ENCODE measurements at places on chromosomes 5 and 9. TPM values are rescaled to one million over a fixed set of nuclear protein-coding genes. Genes with fewer than 3 reads are reported as not detected.

- DNase-seq = no peak
These were observed 45.7 kb downstream of the TSPAN17 start for GRCh38 chr5:176692839-176693476.

GRCh38 chr9:97313746-97314145, 6.3 kb downstream of the CCDC180 start:
- DNase-seq = no peak

- no peak for DNase-seq
These were observed 112.2 kb downstream of the GABBR2 start for GRCh38 chr9:98596486-98596885.

- DNase-seq = peak; percentile 80
These were observed 60.0 kb upstream of the IRX1 start for GRCh38 chr5:3535414-3536211.

DNA sequence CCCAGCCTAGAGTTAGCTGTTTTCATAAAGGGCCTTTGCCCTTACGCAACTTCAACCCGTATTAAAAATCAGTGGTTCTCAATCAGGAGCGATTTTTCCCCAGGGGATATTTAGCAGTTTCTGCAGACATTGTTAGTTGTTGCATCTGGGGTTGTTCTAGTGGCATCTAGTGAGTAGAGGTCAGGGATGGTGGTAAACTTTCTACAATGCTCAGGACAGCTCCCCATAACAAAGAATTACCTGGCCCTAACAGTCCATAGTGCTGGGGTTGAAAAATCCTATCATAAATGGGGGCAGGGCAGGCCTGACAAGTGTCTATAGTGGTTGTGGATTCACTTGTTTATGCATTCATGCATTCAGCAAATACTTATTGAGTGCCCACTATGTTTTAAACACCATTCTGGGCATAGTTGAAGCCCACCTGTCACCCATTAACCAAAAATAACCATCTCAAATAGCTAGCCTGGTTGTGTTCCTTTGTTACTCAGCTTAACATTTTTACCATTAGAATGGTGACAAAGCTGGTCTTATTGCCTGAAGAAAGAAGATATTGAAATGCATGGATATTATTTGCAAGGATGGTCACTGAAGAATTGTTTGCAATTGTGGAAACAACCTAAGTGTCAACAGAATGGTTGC, 15.9 kb upstream of the FGF1 start:
- no peak for DNase-seq

- DNase-seq = no peak
These were observed 246.9 kb upstream of the PTGER4 start for GRCh38 chr5:40432836-40433235.

- no peak for DNase-seq
These were observed 15.8 kb upstream of the NIPAL4 start for GRCh38 chr5:157444224-157444623.

- no peak for DNase-seq
These were observed 160.1 kb downstream of the GAPVD1 start for GRCh38 chr9:125421591-125422181.

GLRA1 gene
- total RNA-seq = not detected

Data from Daoy (cell line).